ENCODE measurements at places on chromosomes 6 and 20.
A peak's percentile ranks its signal among the peaks of the same experiment; 100 is the strongest.

DNA sequence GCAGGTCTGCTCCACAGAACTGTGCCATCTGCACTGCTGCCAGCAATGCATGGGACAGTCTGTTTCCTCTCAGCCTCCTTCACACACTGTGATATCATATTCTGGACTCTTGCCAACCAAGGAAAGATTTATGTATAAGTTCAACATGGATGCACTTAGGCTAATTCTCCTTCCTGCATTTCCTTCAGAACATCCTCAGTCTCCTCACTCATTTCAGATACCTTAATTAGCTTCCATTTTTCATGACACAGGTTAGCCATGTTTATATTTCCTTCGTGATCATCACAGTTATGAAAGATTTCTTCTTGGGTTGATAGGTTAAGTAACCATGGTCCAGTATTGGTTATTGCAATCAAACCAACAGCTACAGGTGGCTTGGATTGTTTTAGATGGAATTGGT, 46.4 kb upstream of the DDR1 start:
- DNase-seq: no peak

DNA sequence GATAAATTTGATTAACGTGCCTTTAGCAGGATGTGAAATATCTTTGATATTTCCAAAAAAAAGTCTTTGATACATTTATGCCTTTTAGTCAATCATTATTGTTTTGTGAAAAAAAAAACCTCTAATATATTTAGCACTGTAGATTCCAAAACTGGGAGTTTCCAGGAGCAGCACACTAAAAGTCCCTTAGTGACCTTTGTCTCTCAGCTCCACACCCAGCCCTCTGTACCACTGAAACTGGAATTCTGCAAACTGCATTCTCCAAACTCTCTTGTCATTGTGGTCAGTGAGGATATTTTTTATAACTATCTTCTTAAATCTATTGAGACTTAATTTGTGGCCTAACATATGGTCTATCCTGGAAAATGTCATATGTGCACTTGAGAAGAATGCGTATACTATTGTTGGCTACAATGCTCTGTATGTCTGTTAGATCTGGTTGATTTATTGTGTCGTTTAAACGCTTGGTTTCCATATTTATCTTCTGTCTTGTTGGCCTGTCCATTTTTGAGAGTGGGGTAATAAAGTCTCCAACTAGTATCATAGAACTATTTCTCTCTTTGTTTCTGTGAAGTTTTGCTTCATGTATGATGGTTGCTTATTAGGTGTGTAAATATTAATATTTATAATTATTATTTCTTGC, 73.2 kb upstream of the CNKSR3 start:
- DNase-seq: no peak

- DNase-seq: no peak
Observed at GRCh38 chr20:45301824-45302271, 4.8 kb upstream of the RBPJL start.

GRCh38 chr6:53290537-53291510, 57.9 kb downstream of the ELOVL5 start:
- no peak for DNase-seq

GRCh38 chr20:2246069-2246491, 49.7 kb upstream of the TGM3 start:
- DNase-seq: no peak

DNA sequence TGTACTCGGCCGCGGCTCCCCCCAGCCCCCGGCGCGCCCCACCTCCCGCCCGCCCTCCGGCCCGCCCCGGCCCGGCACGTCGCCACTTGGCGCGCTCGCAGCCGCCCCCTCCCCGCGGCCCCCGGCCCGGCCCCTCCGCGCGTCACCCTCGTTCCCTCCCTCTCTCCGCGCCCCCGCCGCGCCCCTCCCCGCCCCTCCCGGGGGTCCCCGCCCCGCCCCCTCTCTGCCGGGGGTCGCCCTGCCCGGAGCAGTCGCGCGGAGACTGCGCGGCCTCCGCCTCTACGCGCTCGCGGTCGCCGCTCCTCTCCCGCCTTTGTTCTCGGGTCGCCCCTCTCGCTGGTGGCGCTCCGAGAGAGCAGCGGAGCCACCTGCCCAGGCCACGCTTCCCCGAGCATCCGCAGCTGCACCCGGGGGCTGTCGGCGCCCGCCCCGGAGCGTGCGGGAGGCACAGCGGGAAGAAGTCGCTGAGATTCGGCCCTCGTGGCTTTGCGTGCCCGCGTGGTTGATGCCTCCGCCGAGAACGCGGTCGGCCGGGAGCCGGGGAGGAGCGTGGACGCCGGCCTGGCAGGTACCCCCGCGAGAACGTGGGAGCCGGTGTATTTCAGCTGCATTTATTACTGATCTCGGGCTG, at the start of gene PHF10:
Gene PHF10, minus strand, starts transcription at position 7 of the 631 bp plus-strand sequence. CDS start 569 bp downstream, outside the sequence.
- DNase-seq: peak; percentile 52

DNA sequence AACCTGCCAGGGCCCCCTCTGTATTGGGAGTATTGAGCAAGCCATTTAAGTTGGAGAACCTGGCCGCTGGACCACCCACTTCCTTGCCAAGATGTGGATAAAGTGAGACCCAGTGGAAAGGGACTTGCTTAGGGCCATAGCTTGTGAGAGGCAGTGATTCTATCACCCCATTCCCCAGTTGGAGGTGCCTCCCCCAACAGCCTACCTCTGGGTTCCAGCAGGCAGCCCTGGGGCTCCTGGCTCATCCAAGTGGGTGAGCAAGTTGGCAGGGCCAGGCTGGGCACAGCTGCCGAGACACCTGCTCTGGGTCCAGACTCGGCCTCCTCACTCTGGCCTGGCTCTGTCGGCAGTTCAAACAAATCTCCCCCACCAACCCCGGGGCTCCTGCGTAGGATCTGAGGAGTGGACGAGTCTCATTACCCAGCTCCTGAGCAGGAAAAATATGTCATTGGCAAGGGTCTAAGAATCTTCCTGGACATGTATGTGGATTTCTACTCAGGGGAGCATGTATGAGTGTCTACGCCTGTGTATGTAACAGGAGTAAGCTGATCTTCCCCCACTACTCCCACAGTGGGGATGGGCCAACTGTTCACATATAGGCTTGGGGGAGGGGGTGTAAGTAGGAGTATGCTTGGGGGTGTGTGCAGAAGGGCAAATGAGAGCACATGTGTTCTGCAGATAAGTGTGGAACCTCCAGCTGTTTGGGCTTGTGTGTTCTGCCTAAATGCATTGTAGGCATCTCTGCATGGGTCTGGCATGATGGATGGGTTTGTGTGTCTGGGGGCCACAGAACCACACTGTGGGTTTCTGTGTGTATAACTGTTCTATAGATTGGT, 1.9 kb downstream of the ID1 start:
- DNase-seq: no peak
